Adipocyte (in vitro differentiated cells): ENCODE measurements at places on chromosomes 16 and 17.

GRCh38 chr16:73427164-73427563 lies 379.2 kb upstream of the ZFHX3 start:
- no peak for DNase-seq

DNA sequence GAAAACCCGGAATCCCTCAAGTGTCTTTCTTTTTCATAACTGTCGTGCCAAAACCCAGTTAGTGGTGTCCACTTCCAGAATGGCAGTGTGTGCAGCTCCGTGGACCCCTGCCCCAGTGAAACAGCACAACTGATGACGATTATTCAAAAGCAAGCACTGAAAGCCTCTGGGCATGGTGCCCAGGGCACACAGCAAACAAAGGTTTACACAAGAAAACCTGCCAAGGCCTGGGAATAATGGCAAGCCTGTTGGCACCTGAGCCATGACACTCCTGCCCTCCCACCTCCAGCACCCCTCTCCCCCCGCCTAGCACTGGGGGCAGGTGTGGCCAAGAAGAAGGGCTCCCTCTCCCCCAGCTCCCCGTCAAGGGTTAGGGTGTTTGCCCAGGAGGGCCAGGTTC lies 2.8 kb downstream of the PKMYT1 start:
- no peak for DNase-seq

GRCh38 chr16:57687363-57687929 lies 7.2 kb upstream of the DRC7 start:
- no peak for DNase-seq

DNA sequence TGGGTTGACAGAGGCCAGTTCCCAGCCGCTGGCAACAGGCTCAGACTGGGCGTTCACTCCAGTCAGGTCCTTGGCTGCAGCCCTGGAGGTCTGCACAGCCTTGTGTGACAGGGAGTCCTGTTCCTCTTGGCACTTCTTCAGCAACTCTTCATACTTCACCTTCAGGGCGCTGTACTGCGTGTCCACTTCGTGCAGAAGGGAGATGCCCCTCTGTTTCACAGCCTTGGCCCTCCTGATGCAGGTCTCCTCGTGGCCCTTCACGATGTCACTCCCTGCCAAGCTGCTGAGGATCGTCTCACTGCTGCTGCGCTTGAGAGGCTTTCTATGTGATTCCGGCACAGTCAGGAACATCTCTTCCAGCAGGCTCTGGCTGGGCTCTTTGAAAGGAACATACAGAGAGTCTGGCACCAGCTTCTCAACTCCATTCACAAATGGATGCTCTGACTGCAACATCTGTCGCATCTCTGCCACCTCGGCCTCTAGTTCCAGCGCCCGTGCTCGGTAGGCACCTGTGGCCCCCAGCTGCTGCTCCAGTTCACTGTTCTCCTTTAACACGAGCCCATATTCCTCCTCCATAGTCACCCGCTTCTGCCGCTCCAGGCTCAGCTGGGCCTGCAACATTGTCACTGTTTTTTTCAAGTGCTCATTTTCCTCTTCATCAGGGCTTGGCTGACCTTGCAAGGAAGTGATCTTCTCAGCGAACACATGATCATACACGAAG lies 27.2 kb downstream of the CDR2 start:
- DNase-seq, result no peak

- no peak for DNase-seq
Observed at GRCh38 chr17:68535922-68536321, 23.7 kb downstream of the PRKAR1A start.

DNA sequence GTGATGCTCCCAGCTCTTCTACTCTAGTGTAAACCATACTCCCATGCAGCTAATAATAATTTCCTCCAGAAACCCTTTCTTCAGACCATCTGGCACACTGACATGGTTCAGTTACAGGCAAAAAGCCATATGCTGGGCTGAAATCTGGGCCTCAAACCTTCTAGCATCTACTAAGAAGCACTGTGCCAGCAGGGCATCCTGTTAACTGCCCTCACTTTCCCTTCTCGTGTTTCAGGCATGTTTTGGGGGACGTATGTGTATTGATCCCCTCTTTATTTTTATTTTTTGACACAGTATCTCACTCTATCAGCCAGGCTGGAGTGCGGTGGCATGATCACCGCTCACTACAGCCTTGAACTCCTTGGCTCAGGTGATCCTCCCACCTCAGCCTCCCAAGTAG lies 33.3 kb downstream of the STAT5A start:
- DNase-seq, result no peak

DNA sequence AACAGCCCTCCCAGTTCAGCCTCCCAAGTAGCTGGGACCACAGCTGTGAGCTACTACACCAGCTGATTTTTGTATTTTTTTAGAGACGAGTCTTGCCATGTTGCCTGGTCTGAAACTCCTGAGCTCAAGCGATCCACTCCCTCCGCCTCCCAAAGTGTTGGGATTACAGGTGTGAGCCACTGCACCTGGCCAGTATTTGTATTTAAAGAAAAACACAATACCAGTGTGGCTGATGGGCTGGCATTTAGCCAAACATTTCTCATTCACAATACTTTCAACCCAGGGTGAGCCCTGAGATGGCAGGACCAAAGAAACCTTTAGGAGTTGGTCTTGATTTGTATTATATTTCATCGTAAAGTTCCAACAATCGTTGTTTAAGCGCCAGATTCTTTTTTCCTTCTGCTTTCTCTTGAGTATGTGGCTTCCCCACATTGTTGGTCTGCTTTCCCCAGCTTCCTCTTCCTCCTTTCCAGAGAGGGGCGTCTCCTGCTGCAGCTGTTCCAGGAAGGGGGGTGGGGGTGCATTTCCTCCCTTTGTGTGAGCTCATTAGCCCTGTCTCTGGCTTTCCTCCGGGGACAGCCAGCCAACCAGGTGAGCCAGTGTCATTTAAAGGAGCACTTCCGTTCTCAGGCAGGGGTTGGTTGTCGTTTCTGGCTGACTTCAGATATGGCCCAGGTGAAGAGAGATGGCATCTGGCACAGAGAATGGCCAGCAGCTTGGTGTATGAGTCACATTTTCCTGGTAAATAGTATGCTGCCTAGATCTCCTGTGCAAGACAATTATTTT lies 79.9 kb downstream of the GPRC5B start:
- DNase-seq, result no peak

GRCh38 chr16:73091174-73091573 lies 43.2 kb upstream of the ZFHX3 start:
- no peak for DNase-seq

DNA sequence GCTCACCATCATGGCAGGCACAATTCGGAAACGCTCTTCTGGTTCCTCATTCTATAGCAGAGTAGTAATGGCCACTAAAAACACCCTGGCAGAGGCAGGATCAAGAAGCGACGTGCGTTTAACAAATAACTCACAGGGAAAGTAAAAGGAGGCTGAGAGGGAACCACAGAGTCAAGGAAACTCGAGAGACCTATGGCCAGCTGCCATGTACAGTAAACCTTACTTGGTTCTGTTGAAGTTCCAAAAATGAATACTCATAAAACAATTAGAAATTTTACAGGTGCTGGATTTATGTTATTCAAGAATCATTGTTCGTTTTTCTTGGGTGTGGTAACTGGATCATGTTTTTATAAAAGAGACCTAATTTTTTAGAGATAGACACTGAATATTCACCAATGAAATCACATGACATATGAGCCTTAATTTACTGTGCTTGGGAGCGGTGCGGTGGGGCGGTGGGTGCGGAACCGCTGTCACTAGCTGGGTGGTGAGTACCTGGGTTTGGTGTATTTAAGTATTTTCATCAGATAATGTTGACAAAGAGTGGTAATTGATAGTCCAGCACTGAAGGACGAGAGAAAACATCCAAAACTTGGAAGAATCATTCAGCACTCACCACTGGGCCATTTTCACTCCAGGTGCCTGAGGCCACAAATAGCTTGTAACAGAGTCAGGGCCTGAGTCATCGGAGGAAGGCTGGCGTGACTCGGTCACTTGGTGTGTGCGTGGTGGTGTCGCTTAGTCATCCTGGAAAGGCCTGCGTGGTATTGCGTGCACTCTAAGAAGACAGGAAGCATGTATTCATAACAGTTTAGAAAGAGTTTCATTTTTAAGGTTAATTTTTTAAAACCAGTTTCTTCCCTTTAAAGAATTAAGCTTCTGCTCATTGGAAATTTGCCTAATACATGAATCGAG lies 135.4 kb upstream of the CHMP6 start:
- peak; percentile 98 for DNase-seq

DNA sequence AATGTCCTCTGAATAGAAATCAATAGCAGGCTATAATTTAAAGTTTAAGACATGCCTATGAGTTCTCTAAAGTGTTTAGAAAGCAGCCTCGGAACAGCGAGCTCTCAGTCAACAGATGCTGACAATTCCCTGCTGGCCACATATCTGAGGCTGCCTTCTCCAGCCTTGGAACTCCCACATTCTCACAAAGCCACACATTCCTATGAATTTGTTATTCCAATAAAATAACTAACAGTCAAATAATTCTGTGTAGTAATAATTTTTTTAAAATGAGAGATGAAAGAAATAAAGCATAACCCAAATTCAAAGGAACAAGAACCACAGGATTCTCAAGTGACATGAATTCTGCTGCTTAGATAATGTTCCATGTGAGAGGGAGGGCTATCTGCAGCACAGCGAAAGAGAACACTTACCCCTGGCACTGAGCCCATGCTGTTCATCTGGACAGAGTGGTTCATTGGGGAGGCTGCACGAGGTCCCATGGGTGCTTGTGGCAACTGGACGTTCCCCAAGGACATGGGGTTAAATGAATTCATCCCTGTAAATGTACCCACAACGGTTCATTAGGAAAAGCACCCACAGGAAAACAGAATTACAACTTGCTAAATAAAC lies 56.9 kb upstream of the TRAP1 start:
- peak; percentile 29 for DNase-seq

DNA sequence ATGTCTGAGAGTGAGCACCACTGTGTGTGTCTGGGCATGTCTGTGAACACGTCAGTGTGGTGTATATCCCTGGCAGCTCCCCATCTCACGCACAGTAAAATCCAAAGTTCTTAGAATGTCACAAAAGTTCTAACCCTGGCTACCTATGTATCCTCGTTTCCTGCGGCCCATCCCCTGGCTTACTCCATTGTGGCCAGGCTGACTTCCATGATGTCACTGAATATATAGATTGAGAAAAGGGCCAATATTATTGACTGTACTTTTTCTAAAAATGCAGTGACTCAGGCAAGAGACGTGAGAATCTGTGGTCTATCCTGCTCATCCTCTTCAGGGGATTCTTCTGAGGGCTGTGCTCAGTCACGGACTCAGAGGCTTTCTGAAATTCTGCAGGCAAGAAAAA lies 963 bp upstream of the METTL22 start:
- DNase-seq, result no peak

DNA sequence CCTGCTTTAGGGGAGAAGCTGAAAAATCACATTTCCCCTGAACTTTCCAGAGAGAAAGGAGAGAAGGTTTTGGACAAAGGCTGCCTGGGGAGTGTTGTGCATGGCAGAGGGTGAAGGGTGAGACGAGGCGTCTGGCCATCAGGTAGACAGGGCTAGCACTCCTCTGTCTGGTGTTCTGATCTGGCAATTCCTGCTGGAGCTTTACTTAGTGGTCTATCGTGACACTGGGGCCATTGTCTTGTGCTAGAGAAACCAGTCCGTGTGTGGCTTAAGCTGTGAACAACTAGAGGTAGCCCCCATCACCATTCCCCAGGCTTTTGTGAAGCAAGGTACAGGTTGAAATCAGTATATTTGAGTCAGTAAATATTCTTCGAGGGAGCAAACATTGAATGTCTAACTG lies 8.5 kb downstream of the RHBDL3 start:
- no peak for DNase-seq

DNA sequence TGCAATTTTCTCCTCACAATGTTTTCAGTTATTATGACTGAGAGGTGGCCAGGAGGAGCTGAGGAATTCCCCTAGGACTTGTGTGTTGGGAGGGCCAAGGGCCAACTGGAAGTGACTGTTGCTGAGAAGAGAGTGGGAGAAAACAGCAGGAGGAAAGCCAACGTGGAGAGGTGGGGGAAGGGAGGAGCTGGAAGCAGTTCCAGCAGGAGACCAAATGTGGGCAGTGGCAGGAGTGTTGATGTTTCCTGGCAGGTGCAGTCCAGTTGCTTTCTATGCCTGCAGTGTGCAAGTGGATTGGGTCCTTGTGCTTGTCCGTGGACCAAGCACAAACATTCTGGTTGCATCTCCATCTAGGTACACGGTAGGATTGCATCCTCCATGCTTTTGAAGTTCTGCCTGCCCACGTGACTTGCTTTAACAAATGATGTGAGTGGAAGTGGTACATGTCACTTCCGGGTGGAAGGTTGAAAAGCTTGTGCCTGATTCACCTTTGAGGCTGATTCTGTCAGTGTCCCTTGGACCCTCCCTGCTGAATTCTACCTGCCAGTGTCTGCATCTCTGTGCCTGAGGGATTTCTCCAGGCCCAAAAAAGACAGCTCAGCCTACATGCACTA lies 54.7 kb upstream of the CRHR1 start:
- no peak for DNase-seq

GRCh38 chr17:45775148-45775547 lies 9.0 kb upstream of the CRHR1 start:
- no peak for DNase-seq

- no peak for DNase-seq
Observed at GRCh38 chr17:62720126-62720850, 87.8 kb downstream of the MARCHF10 start.

DNA sequence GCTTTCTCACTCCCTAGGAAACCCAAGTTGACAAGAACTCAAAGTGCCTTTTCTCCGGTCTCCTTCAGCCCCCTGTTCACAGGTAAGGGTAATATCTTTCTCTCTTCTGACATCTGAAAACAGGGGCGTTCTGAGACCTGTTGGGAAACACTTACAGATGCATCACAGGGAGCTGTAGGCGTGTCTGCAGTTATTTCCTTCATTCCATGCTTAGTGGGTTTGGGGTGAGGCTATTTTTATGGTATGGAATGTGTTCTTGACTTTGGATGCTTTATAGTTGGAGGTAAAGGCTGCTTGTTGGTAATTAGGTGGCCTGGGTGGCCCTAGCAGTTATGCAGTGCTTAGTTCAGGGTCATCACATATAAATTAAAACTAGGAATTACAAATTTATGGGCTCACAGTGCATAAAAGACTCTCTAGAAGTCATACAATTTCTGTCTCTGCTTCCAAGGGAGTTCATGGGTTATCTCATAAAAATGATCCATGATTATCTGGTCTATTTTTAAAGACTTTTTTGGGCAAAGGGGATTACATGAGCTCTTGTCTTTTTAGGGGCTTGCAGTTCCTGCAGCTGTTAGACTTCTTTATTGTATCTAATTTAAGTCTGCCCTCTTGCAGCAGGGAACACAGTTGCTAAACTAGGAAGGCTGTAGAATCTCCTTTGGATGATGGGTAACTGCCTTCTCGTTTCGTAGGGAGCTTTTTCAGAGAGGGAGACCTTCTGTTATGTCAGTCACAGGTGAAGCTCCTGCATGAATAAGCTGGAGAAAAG lies 10.2 kb downstream of the SOCS7 start:
- DNase-seq, result peak; percentile 58

- DNase-seq, result peak; percentile 45
Observed at GRCh38 chr16:85592700-85593493, 20.2 kb upstream of the GSE1 start.
